ENCODE measurements at places on chromosomes 4 and X.
A peak's percentile ranks its signal among the peaks of the same experiment; 100 is the strongest.

DNA sequence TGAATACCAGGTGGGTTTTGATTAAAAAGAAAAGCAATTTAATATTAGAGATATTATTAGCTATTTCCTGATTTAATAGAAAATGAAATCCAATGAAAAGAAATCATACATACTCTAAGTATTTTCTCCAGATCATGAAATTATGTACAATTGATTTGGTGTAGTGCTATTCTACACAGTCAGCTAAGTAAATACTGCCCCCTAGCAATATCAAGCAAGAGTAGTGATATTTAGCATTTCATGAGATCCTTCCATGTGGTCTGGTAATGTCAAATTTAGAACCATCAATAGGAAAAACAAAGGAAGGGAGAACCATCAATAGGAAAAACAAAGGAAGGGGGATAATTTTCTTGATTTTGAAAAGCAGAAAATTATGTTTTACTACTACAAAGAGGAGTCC lies 114.6 kb downstream of the TBCK start:
- peak; percentile 47 for DNase-seq

DNA sequence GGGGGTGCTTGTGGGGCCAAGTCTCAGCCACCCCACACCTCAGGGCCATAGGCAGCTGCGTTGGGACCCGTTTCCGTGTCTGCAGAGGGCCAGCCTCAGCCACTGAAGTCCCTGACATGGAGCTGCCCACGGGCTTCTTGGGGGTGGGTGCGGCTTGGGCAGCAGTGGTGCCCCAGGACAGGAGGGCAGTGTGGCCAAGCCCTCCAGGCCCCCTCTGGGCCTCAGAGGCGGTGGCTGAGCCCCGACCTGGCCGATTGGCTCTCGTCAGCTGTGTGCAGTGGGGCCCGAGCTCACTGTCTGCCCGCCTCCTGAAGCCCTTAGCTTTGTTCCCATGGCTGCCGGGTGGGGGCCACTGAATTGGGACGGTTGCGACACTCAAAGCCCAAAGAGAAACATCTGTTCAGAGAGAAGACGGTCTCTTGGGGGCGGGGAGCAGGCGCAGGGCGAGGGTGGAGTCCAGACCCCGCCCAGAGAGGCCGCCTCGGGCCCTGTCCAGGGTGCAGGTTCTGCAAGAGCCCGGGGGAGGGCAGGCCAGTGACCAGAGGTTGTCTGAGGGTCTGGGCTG lies 9.1 kb downstream of the FGFR3 start:
- no peak for DNase-seq

GRCh38 chr4:120082251-120082650 lies 15.6 kb upstream of the MAD2L1 start:
- no peak for DNase-seq

DNA sequence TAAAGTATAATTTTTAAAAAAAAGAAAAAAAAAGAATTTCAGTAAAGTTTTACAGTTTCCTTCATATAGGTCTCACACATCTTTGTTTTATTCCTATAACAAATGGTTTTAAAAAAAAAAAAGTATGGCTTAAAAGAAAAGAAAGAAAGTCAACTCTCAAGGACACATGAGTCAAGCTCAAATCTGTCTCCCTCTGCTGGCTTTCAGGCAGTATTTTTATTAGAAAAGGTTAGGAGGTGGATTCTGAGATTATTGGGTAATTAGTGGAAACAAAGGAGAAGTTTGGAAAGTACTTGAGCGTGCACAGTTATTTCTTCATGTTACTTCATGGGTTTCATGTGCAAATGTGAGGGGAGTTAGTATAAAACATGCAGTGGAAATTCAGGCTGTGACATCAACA lies 36.6 kb upstream of the BTC start:
- no peak for DNase-seq

DNA sequence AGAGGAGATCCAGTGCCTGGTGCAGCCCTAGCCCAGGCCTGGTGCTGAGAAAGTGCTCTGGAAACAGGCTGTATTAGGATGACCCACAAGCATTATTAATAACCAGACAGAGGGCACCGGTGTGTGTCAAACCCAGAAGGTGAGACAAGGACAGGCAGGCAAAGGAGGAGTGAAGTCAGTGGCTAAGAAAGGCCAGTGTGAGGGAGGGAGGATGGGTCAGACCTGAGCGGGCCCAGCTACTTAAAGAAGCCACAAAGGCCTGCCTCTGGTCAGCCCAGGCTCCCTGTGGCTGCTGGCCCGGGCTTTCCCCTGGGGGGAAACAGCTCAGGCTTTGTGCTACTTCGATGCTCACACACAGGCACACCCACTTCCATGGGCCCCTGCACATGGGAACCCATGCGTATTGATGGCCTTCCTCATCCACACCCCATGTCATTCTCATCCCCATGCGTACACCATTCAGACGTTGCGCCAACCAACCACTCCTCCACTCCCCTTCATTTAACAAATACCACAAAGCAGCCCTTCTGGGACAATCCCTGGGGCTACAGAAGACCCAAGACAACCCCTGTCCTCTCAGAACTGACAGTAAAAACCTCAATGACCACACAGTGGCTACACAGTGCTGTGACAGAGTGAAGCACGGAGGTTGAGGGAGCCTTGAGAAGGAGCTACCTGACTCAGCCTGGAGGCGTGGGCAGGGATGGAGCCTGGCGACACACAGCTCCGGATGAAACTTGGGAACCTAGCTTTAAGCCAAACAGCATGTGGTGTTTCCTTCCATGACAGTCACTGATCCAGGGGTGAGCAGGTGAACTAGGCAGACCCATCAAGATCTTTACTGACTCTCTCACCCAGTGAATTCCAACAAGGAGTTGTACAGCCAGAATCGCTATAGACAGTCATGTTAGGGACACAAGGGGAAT lies 24.9 kb upstream of the MTM1 start:
- no peak for DNase-seq

- DNase-seq, result no peak
Observed at GRCh38 chr4:107467461-107467860, 252.6 kb downstream of the PAPSS1 start.

DNA sequence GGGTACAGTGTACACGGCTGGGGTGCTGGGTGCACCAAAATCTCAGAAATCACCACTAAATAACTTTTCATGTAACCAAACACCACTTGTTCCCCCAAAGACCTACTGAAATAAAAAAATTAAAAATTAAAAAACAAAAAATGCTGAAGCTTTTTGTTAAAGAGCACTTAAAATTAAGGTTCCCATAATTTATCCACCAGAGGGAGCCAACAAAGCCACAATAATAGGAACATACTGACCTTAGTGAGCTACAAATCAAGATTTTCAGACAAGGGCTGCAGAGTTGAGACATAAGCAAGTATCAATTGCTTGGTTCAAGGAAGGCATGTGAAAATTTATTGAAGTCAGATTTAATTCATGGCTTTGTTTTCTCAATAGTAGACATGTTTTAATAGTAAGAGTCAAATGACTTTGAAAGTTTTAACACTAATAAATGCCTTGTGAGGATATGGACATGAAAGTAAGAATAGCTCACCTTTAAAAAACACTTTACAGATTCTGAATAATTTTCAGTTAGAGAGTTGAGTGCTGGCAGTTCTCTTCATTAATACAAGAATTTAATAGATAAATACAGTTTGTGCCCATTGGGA lies 43.0 kb upstream of the SCOC start:
- DNase-seq, result no peak

DNA sequence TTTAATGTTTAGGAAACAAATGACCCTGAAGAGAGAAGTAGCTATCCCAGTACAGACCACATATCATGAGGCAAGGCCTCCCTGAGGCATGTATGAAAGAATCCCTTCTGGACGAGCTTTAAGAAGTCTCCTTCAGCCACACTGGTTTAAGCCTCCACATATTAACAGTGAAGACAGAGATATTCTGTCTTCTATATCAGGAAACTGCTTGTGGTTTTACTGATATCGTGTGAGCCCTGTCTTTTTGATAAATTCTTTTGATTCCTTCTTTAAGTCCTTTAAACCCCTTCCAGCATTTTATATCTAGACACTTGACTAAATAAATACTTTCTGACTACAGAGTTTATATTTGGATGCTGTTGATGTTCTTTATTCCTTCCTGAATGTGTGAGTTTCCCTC lies 45.9 kb upstream of the GPC4 start:
- DNase-seq, result no peak

DNA sequence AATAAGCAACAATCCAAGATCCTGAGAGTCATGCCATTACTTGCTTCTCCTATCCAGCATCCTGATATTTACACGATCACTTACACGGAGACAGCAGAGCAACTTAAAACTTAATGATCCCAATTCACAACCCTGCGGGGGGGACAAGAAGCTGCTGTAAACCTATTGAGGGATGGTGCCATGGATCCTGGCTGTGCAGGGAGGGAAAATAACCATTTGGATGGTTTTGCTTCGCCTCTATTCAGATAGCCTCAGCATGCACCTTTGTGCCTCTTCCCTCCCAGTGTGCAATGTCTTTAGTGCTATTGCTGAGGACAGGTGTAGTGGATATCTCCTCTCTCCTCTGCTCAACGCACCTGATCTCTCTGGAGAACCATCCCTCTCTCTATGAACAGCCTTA lies 89.7 kb upstream of the PPARGC1A start:
- DNase-seq, result peak; percentile 9

DNA sequence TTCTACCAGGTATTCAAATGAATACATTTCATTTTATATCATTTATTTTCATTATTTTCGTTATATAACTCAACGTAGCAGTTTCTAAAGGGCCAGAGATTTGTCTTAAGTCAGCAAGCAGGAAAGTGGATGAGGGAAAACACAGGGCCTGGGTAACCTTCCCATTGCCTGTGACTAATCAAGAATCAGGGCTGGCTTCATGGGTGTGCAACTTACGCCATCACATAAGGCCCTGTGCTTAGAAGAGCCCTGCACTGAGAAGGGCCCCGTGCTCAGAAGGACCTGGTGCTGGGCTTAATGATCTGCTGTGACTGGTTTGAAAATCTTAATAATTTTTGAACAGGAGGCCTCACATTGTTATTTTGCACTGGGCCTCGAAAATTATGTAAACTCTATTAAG lies 65.4 kb upstream of the FAM9C start:
- no peak for DNase-seq

DNA sequence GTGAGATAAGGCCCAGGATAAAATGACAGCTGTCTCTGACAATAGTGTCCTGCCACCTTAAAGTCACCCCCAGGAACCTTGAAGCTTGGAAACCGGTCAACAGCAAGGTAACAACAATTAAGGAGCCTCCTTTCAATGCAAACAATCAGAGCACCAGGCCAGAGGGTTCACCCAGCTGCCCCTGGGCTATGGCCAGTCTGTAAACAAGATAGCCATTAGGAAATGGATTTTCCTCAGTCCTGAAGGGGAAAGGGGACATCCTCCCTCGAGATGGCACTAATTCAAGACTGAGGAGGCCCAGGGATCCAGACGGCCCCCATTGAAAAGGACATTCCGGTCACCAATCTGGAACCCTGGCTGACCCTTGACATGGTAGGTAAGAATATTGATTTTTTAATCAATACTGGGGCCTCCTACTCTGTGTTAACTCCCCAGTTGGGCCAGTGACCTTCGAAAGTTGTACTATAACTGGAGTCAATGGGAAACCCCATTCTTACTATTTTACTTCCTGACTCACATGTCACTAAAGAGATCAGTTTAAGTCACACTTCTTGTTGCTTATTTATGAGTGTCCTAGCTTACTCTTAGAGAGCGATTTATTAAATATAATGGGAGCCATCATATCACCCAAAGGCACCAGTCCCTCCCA lies 61.7 kb upstream of the CT45A1 start:
- DNase-seq, result no peak

- DNase-seq, result no peak
Observed at GRCh38 chrX:141879616-141880015, 24.1 kb upstream of the MAGEC1 start.

DNA sequence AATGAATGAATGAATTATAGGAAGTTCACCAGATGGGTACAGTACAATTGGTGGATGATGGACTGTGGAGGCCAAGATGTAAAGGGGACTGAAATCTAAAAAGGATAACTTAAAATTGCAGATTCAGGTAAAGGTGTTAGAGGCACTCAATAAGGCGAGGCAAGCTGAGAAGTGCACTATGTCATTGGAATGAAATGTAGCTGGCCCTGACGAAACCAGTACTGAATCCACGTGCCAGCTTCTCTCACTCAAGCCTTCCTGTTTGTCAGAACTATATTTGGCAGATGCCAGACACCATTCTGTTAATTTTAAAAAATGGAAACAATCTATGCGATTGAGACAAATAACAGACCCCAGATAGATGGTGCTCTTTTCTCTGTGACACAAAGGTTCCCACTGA lies 1039.1 kb upstream of the TENM3 start:
- no peak for DNase-seq

DNA sequence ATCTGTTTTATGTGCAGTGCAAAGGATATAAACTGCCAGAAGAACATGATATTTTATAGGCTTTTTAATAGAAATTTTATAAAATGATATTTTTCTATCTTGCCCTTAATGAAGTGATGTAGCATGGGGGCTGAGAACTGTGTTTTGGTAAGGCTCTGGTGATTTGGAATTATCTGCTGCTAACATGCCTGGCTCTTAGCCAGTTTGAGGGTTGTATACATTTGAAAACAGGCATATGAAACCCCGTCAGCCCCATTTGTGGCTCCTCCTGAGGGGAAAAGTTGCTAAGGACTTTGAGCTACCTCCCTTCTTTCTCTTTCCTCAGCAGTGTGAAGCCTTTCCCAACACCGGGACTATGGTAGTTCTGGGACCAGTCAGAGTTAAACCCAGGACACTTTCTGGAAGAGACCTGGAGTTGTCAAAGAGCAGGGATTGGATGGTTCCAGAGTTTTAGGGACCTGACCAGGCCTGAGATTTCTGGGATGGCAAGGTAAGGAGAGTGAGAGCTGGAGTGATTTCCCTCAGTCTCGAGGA lies 4.7 kb downstream of the SFRP2 start:
- DNase-seq, result no peak

GRCh38 chr4:175871774-175872405 lies 59.8 kb upstream of the GPM6A start:
- DNase-seq, result no peak

DNA sequence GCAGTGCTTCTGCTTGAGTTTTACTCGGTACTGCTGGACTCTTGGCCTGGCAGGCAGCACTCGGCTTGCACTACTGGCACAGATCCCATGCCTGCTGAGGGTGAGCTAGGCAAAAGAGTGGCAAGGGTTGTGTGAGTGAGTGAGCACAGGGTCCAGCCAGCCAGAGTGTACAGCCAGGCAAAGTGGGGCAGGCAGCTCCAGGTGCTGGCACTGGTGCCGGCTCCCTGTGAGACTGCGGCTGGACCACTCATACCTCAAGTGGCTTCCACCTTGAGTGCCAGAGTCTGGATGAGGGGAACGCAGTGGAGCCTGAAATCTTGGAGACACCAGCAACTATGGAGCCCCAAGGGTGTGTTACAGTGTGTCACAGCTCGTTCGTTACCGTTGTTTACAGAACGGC lies 1451.9 kb upstream of the AGA start:
- no peak for DNase-seq

DNA sequence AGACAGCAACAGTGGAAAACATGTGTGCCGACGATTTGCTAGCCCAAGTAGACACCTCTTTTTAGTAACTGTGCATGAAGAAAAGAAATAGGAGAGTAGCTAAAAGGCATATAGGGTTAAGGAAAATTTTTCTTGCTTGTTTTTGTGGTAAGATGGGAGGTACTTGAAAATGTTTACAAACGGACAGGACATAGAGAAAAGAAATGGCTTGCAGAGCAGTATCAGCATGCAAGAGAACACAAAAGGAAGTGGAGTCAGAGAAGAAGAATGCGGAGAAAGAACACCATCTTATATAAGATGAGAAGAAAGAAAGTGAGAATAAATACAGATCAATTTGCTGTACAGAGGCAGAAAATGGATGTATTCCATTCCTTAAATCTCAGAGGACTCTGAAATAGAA lies 263.7 kb upstream of the ETNPPL start:
- no peak for DNase-seq
